ENCODE measurements at places on chromosomes 5 and 9.

DNA sequence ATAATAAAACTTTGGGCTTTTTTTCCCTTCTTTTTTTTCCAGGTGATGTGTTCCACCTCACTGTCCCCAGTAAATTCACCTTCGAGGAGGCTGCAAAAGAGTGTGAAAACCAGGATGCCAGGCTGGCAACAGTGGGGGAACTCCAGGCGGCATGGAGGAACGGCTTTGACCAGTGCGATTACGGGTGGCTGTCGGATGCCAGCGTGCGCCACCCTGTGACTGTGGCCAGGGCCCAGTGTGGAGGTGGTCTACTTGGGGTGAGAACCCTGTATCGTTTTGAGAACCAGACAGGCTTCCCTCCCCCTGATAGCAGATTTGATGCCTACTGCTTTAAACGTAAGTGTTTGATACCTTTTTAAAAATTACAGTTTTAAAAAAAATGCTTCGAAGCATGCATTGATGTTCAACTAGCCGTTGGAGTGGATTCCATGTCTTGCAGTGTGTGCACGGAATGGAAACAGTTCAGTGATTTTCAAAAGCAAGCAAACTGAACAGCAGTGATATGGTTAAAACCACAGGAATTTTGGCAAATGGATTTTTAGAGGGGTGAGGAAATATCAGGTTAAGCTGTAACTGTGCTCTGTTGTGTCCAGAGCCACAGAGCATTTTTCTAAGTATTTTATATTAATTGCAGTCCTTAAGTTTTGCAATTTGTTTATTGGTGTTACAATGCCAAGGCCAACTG, 40.7 kb downstream of the VCAN start:
- DNase-seq: no peak

GRCh38 chr5:160262151-160263074, 33.1 kb downstream of the FABP6 start:
- DNase-seq: no peak

DNA sequence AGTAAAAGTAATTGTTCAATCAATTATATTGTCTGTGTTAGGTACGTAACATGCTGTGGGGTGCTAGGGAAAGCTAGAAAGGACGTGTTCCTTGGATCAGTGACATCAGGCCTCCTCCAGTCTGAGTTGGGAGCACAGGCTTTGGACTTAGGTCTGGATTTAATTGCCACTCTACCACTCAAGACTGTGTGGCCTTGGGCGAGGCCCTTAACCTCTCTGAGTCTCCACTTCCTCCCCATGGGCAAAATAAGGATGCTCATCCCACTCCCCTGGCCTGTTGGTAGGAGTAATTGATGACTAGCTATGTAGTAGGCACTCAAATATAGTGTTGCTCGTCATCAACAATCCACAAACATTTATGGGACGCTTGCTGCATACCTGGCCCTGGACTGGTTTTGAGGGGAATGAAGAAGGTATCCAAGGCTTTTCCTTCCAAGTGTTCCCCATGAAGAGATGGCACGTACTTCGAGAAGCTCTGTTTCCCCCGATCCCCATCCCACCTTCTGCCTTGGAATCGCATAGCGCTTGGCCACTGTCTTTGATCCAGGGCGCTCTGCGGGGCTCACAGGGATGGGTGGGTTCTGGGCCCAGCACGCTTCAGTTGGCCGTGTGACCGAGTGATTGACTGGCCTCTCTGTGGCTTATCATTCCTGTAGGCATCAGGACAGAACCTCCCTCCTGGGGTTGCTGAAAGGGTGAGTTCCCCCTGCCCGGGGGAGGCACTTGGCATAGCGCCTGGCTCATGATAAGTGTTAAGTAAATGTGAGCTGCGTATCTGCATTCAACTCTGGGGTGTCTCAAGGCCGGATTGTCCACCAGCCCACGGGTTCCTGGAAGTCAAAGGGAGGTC, 8.1 kb downstream of the FGF18 start:
- DNase-seq: no peak

DNA sequence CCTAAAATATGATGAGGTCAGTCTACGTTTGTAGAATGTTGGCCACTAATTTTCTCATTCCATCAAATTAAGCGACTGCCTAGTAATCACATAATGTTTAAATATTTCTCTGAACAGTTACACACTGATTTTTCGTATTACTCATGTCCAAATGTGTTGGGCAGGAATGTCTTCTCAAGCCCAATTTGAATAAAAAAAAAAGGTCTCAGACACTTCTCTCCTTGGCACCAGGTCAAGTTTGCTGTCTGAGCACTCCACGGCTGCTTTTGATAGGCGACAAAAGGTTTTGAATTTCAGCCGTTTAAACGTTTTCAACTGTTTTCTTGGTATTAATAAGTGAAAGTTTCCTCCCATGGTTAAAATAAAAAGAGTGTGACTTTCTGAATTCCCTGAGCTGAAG, 542.1 kb downstream of the IRX1 start:
- DNase-seq: no peak

GRCh38 chr9:70130266-70130665, 86.6 kb downstream of the MAMDC2 start:
- no peak for DNase-seq

GRCh38 chr9:68429631-68430030, 73.2 kb downstream of the PGM5 start:
- DNase-seq: no peak

DNA sequence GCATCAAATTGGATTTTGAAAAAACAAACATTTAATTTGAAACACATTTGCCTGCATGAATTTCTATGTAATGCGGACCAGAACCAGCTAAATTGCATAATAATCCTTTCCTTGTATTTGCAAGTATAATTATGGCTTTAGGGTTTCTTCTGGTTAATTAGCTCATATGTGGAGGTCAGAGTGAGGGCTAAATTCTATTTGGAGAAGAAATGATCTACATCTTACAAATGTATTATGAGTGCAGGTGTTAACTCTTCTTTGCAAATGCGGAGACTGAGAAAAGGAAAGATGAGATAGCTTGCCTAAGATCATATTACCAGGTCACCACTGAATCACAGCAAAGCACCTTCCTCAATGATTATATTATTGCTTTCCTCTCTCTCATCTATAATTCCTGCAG, 194.7 kb downstream of the CDH9 start:
- DNase-seq: no peak

DNA sequence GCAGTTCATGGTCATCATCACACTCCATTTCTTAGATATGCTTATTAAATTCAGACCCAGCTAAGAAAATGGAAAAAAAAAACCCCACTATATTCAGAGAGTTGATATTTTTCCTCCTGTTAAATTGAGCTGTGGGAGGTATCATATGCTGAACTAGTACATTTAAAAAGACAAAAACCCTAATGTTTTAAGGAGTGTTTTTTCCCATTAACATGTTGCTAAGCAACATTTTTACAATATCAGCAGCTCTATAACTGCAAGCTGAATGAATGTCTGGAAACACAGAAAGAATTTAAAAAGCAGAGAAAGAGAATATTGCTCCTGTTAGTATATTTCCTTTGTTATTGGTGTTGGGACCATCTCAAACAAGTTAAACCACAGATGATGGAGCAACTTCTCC, 265.8 kb upstream of the GRIA1 start:
- DNase-seq: no peak

- no peak for DNase-seq
Measured at GRCh38 chr5:32753051-32753450, 41.9 kb downstream of the NPR3 start.

DNA sequence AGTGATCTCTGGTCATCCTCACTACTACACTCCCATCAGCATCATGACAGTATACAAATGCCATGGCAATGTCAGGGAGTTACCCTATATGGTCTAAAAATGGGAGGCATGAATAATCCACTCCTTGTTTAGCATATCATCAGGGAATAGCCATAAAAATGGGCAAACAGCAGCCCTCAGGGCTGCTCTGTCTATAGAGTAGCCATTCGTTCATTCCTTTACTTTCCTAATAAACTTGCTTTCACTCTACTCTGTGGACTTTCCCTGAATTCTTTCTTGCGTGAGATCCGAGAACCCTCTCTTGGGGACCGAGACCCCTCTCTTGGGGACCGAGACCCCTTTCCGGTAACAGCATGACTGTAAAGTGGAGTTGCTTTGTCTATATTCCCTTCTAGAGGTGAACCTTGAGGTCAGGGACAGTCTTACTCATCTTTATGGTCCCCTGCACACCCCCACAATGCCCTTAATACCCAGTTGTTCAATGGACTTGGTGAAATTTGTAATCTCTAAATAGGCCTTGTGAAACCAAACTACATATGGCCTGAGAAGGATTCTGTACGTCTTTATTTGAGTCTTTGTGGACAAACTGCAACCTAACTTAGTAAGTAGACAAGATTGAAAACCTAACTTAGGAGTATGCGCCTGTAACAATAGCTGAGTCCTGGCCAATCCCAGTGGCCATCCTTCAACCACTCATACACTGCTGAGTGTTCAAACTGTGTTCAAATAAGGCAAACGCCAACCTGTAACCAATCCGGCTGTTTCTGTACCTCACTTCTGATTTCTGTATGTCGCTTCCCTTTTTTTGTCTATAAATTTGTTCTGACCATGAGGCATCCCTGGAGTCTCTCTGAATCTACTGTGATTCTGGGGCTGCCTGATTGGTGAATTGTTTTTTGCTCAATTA, 32.3 kb upstream of the UBTD2 start:
- no peak for DNase-seq

- no peak for DNase-seq
Measured at GRCh38 chr5:148259288-148259687, 9.3 kb upstream of the SPINK13 start.

GRCh38 chr5:91642581-91642980, 259.5 kb upstream of the ARRDC3 start:
- no peak for DNase-seq

DNA sequence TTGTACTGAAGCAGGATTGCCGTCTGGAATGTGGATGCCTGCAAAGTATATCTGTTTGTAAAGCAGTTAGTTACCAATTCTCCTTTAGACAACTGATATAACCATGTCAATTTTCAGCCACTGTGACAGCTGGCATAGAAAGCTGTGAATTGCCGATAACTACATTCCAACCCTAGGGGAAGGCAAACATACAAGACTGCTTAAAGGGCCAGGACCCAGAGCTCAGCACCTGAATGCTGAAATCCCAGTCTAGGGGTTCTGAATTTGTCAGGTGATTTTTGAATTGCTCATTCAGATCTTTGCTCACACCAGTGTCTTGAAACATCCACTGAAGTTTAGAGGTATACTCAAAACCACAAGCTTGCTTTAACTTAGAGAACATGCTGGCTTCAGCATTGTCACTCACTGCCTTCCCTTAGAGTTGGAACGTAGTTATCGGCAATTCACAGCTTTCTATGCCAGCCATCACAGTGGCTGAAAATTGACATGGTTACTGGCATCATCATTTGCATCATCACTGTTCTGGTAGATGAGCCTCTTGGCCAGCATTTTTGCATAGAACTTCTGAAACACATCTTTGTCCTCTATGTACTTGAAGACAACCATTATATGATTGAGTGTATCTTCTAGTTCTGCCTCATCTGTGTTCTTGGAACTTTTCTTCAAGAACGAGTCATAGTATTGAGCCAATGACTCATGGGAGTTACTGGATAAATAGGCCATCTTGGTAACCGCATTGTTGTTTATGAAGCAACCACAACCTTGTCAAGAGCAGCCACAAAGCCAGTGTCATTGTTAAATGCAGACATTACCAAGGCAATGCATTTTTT, 82.1 kb downstream of the CCDC192 start:
- DNase-seq: no peak

DNA sequence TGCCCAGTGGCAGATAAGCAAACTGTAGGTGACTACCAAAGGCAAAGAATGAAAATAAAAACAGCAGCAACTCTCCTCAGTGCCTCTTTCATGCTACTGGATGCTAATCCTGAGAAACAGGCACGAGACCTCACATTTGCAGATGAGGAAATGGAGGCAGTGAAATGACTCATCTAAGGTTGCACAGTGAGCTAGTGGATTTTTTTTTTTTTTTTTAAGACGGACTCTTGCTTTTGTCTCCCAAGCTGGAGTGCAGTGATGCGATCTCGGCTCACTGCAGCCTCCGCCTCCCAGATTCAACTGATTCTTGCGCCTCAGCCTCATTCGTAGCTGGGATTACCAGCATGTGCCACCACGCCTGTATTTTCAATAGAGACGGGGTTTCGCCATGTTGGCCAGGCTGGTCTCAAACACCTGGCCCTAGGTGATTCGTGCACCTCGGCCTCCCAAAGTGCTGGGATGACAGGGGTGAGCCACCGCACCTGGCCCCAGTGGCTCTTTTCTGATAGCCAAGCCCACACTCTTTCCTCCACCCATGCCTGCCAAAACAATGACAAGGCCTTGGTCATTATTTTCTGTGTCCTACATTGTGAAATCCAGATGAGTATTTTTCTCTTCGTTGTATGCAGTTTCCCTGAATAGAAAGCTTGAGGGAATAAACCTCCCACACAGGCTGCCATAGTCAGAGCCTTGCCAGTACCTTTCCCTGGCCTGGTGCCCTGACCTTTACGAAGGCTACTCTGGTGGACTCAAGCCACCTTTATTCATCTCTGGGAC, 19.2 kb downstream of the DOCK2 start:
- no peak for DNase-seq

DNA sequence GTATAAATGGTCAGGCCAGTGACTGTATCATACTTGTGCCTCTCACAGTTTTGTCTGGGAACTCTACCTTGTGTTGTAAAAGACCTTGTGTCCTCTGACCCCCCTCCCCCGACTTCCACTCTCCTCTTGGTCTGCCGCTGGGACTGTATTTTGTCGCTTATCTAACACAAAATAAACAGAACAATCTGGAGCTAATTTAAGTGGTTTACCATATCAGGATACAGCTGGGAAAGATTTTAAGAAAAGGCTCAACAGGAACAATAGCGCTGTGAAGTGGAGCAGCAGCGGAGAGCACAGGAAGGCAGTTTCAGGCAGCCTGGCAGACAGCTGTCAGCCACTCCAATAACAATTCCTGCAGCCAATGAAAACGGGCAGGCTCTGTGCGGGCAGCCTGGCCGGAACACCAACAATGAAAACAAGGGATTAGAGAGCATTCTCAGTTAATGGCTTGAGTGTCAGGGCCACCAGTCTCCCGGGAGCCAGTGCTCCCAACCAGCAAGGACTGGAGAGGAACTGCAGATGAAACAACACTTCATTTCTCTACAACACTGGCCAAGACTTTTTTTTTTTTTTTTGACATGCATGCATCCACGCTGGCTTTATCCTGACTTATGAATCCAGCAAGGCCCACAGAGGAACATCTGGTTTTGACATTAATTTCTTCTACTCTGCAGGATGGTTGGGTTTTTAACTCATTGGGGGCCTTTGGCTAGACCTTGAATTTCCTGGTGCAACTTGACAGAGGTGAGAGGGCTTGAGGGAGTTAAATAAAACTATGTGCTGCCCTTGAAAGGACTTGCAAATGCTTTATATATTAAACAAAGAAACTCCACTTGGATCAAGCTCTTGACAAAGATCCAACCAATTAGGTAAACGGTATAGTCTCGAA, 76.7 kb downstream of the ARSB start:
- DNase-seq: no peak

DNA sequence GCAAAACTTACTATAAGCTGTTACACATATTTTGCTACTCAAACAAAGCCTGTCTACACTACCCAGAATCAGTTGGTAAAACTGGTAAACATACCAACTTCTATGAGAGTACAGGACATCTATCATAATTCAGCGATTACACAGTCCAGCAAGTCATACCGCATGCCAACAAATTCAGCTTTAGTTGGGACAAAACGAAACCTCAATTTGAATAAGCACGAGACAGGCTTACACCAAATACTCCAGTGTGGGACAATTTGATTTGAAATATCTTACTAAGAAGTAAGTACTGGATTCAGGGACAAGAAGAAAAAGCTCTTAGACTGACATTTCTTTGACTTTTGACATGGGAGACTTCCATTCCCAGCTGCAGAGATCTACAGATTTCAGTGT, 2.0 kb downstream of the NRG2 start:
- DNase-seq: no peak

GRCh38 chr5:158045696-158046095, 186.8 kb upstream of the CLINT1 start:
- no peak for DNase-seq

GRCh38 chr9:37679649-37680402, 29.1 kb downstream of the FRMPD1 start:
- DNase-seq: no peak
